ENCODE measurements at places on chromosomes 13 and 19. TPM values are rescaled to one million over a fixed set of nuclear protein-coding genes. Genes with fewer than 3 reads are reported as not detected.
A peak's percentile ranks its signal among the peaks of the same experiment; 100 is the strongest.

DNA sequence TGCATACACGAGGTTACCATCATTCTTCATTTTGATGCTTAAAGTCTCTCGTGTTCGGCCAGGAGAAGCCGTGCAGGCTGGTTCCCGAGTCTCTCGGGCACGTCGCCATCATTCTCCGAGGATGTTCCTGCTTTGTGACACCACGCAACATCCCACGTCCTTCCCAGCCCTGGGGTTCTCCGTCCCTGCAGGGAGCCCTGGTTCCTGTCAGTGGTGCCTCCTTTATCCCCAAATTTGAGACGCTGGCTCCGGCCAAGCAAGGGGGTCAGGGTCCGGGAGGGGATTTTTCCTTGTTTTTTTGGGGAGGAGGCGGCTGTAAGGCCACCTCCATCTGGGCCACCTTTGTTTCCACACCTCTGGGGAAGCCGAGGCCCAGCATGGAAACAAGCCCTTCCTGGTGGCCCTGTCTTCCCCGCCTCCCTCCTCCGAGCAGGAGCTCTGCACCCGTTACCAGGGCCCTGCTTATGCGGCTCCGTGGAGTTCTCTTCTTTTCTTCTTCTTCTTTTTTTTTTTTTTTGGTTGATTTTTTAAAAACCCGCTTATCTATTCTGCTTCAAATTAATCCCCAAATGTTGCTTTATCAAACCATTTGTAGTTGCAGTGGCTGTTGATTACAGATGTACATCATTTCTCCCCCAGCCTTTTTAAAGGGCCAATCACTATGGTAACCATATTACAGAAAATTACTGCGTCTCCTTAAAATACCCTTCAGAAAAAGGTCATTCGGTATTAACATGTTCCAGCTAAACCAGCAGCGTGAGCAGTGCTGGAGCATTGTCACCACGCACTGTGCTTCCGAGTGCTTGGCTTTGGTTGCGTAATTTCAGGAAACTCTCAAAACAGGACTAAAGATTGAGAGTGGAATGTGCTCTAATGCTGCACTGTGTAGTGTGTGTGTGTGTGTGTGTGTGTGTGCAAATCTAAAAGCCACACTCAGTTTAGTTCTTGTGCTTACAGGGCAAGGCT, 50.4 kb downstream of the TEX29 start:
- DNase-seq = no peak

The HRC gene
- total RNA-seq = 1.4 TPM

GRCh38 chr19:40650749-40651305, 39.6 kb downstream of the NUMBL start:
- DNase-seq = no peak

DNA sequence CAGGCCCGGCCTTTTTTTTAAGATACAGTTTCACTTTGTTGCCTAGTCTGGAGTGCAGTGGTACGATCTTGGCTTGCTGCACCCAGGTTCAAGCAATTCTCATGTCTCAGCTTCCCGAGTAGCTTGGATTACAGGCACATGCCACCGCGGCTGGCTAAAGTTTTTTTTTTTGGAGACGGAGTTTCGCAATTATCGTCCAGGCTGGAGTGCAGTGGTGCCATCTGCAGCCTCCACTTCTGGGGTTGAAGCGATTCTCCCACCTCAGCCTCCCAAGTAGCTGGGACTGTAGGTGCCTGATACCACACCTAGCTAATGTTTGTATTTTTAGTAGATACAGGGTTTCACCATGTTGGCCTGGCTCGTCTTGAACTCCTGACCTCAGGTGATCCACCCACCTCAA, 4.9 kb upstream of the CARM1 start:
- DNase-seq = no peak

The RFPL4AL1 gene
- not detected for total RNA-seq

The CLEC17A gene
- total RNA-seq = 0.17 TPM

The NMRK2 gene
- total RNA-seq = 57.3 TPM

- DNase-seq = no peak
These were observed 27.4 kb downstream of the TFDP1 start for GRCh38 chr13:113611996-113612395.

DNA sequence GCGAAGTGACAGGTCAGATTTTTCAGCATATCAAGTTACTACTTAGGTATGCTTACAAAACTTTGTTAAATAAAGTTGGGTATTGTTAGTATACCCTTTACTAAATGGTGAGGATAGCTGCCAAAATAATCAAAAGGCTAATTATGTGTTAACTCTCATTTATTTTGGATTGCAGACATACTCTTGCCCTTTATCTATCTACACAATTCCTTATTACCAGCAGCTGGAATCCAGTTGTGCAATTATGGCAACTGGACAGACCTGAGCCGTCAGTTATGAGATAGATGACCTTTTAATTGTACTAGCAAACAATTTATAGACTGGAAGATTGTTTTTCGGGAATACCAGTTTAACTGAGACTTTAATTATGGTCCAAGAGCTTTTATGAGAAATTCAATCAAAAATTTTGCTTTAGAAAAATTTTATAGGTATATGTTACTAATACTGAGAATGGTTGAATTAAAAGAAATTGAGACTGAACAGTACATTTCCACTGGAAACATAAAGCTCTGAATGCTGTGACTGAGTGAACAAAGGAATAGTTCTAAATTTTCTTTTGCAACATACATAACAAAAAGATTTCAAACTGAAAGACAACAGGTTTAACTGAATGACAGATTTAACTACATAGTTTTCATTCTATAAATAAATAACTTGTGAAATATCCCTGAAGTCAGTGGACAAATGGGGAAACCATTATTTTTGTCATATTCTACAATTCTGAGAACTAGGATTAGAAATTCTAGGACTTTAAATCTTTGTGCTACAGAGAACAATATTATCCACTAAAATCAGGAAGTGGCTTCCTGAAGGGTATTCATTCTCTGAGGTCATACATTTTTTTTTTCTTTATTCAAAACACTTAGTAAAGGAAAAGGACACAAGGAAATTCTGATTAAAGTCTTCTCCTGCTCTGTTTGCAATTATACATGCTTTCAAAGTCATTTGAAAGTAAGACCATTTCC, 97.4 kb downstream of the ZC3H13 start:
- DNase-seq = no peak

DNA sequence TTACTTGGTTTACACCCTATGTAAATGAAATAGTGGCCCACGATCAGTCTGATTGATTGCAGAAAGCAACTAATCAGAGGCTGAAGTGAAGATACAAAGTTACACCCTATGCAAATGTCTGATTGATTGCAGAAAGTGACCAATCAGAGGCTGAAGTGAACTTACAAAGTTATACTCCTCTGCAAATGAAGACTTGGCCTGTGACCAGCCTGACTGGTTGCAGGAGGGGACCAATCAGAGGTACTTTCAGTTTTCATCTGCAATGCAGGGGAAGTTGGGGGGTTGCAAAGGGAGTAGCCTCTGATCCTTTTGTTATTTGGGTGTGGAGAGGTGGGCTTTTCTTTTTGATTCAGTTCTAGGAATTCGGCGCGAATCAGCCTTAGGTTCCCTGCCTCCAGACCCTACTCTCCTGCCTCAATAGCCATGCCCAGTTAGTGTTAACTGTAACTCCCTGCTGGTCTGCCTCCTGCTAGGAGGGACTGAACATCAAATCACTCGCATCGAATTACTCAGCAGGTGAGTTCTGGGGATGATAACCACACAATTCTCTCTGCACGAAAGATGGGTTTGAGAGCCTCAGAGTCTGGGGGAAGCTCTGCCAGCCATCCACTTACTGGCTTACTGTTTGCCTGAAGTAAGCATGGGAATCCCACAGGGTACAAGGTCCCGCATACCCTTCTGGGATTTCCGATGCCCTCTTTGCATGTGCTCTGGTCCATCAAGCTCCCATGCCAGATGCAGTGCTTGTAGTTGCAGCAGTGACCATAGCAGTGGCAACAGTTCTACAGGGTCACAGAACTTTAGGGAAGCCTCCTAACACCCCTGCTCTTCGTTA, 7.5 kb downstream of the ARL11 start:
- DNase-seq = peak; percentile 89

The TEX30 gene
- 10.5 TPM for total RNA-seq

DNA sequence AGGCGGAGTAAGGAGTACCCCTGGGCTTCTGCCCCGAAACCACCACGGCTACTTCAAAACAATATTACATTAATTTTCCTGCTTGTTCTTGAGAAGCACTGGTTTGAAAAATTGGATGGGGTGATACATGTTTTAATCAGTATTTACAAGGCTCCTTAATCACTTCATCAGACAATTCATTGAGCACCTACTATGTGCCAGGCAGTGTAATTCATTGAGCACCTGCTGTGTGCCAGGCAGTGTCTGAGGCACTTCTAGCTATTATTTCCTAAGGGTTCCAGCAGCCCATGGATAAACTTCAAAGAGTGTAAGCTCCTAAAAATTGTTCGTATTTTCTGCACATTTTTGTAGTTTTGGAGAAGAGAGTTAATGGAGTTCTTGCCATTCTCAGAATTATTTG, 1.6 kb upstream of the GAS6 start:
- no peak for DNase-seq

DNA sequence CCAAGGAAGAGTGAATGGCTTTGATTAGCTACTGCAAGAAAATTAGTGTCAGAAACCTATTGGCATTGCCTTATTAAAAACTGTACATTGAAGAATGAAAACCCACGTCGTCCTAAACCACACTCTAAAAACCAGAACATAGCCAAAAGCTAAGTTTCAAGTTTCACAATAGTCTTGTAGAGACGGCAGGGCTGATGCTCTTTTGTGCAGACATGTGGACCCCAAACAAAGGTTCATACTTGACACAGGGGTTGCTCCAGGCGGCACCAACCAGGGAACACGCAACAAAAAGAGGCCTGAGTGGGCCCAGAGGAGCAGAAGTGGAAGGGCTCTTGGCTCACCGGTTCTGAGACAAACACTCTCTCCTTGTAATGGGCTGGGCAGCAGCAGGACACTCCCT, 28.6 kb upstream of the MIR17HG start:
- no peak for DNase-seq

The BCKDHA gene
- 31.3 TPM for total RNA-seq

GRCh38 chr13:22111152-22111783, 440.4 kb downstream of the FGF9 start:
- no peak for DNase-seq

The ZNF285 gene
- total RNA-seq = 3.4 TPM

DNA sequence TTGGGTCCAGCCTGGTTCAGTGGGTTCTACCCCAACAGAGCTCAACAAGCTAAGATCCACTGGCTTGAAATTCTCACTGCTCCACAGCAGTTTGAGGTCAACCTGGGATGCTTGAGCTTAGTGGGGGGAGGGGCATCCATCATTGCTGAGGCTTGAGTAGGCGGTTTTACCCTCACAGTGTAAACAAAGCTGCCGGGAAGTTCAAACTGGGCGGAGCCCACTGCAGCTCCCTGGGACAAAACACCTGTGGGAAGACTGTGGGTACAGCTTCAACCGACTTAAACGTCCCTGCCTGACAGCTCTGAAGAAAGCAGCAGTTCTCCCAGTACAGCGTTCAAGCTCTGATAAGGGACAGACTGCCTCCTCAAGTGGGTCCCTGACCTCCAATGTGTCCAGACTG, 1161.9 kb downstream of the UQCRFS1 start:
- DNase-seq = no peak

GRCh38 chr13:24135674-24136300, 24.7 kb upstream of the SPATA13 start:
- DNase-seq = no peak

DNA sequence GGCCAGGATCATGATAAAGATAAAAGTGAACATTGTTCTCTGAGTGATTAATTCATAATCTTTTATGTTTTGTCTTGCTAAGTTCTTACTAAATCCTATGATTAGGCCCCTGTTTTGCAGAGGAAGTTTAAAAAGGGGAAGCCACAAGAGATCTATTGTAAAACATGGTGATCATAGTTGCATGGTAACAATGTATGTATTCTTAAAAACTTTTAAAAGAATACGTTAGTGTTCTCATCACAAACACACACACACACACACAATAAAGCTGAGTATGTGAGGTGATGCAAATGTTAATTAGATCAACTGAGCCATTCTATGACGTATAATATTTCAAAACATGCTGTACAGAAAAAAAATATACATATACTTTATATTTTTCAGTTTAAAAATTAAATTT, 51.2 kb downstream of the MBD3L2B start:
- DNase-seq = no peak

GRCh38 chr13:95703576-95703975, 26.6 kb downstream of the DNAJC3 start:
- DNase-seq = no peak

The KLK4 gene
- 0.76 TPM for total RNA-seq

DNA sequence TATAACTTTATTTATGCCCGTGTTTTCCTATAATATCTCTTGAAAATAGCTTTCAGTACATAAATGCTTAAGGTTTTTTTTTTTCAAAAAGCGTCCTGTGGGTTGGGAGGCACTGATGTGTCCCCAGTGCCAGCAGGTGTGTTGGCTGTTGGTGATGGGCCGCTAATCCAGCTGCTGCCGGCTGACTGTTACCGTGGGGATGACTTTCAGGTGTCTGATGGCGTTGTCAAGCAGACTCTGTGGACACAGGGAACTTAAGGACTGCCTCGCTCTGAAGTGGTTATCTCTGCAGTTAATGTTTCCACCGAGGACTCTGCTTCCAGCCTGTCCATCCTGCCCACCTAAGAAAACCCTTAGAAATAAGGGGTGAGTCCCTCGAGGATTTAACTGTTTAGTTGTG, 94.5 kb downstream of the ANKRD10 start:
- no peak for DNase-seq

GRCh38 chr19:35612559-35613321, at the start of gene HAUS5:
HAUS5 (plus strand) TSS chr19:35612735; CDS start chr19:35612795, 60 bp downstream.
- DNase-seq = peak; percentile 94

DNA sequence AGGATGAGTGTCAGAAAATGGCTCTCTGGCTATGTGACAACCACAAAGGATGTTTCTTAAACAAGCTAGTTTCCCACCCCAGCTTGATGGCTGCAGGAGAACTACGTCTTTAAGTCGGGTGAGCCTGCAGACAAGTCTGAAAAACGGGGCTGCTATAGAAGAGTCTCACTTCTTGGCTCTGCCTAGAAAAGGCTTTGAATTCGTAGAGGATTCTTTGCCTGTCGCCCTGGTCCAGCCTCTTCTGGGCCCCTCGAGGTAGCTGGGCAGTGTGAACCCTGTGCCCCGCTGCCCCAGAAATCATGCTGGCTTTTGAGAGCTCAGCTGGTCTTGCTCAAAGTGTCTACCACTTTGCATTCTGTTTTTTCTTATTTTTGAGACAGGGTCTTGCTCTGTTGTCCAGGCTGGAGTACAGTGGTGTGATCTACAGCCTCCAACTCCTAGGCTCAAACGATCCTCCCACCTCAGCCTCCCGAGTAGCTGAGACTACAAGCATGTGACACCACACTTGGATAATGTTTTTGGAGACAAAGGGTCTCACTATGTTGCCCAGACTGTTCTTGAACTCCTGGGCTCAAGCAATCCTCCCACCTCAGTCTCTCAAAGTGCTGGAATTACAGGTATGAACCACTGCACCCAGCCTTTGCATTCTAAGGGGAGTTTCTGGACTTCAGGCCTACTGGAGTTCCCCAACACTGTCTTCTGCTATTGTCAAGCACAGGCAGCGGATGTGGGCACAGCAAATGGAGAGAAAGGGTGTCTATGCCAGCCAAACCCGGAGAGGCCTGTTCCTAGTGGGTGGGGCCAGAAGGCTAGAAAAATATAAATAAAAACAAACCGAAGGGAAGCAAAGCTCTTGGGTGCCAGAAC, 6.5 kb downstream of the CEBPA start:
- no peak for DNase-seq

Measured in GM23338 (cell line).